SJSA1 (cell line): ENCODE measurements at places on chromosomes 12 and 14. TPM values are rescaled to one million over a fixed set of nuclear protein-coding genes. Genes with fewer than 3 reads are reported as not detected.

DNA sequence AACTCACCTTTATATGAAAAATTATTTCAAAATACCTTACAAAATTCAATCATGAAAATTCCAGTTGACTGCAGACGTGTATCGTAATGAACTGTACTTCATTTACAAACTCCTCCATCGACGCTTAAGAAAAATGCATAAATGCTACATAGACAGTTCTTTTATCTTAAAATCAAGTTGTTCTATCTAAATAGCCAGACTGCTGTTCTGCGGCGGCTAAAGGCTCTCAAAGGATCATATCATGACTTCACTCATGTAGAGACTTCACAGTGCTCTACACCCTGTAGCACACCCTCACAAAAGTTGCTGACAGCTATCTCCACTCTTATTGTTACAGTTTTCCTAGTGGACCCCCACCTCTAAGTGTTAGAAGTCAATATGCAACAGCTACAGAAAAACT, 5.2 kb downstream of the KRAS start:
- no peak overlapping the region for H3K27ac ChIP-seq
- H3K4me1 ChIP-seq, result peaks cover 4% of the 10 kb centered on the region; the same call in 1 of the 2 replicates
- DNase-seq, result no peak
- H3K27me3 ChIP-seq, result no peaks in the 10 kb centered on the region
- H3K4me3 ChIP-seq, result no peak overlapping the region

DNA sequence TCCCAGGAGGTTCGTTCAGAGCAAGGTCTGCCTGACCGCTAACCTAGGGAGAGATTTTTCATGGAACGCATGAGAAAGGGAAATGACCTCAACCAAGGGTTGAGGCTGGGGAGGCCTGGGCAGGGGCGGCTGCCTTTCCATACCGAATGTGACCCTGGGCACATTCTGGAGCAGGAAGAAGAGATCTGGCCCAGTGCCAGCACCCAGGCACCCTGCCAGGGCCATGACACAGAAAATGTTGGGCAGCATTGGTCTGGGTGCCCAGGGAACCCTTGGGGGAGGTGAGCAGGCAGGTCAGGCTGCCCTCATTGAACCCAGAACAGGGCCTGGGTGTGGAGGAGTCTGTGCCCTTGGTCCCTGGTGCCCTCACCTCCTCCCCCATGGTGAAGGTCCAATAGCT, 106.8 kb downstream of the CALM1 start:
- H3K27ac ChIP-seq, result no peak overlapping the region
- H3K27me3 ChIP-seq, result no peaks in the 10 kb centered on the region
- DNase-seq, result no peak
- no peaks in the 10 kb centered on the region for H3K4me1 ChIP-seq
- no peaks in the 10 kb centered on the region for H3K36me3 ChIP-seq

GRCh38 chr12:97283297-97283696, 179.3 kb upstream of the RMST start:
- H3K4me3 ChIP-seq, result no peak overlapping the region
- H3K4me1 ChIP-seq, result no peaks in the 10 kb centered on the region
- no peak for DNase-seq
- H3K27ac ChIP-seq, result no peak overlapping the region

DNA sequence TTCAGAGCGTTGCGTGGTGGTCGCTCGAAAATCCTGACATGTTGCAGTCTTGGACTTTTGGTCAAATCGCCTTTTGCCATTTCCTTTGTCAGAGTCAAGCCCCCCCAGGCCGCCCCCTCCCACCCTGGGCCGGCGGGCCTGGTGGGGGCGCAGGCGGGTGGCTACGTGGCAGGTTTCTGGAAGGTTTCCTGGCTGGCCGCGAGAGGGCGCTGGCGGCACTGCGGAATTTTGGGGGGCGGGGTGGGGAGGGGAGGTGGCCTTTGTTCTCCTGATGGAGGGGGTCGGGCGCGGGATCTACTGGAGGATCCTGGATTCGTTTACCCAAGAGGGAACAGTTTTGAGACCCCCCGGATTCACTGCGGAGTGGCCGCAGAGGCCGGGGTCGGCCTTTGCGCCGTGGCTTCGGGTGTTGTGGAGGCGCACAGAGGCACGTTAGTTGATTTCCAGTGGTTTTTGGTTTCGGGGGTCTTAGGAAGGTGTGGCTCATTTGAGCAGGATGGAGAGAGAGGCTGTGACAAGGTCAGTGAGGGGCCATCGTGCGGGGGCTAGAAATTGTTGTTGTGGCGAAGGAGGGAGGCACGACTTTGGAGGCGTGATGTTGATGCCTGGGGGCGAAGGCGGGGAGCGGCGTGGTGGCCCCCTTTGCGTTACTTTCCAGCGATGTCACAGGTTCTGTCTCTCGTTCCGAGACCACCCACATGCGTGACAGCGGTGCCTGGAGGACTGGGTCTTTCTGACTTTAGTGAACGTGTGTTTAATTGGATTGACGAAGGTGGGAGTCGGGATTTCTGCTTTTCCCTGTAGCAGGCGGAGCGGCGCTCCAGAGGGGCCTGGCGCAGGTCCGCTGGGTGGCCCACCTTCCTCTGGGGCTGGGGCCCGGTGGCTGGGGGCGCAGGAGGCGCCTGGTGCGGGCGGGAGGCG, 1.4 kb downstream of the MEG3 start:
- peaks cover 42% of the 10 kb centered on the region for H3K36me3 ChIP-seq
- peak overlapping the region; percentile 54 for H3K4me3 ChIP-seq

DNA sequence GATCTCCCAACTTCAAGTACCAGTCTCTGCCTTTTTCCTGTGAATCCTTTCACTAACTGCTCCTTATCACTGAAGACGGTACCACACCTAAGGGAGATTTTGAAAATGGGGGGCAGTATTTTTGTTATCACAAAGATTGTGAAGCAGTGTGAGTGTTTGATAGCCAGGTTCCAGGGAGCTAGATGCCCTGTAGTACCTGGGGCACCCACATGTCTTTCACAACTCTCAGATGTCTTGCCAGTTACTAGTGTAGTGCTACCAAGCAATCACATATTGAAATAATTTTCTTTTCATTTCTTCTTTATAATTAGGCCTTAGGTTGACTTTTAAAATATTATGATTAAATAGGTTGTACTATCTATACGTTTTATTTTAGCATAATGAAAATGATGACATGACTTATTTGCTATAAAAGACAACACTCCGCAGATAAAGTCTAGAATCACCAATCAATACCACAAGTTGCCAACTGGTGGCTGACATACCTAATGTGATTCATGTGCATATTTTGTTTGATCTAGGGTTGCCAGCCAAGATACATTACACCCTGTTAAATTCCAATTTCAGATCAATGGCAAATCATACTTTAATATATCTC, 215.9 kb downstream of the EXOC5 start:
- H3K27me3 ChIP-seq, result 0 out of 2 replicates have a peak, but pooled peaks cover 4% of the 10 kb centered on the region
- no peak for DNase-seq
- no peak overlapping the region for H3K27ac ChIP-seq
- no peak overlapping the region for H3K4me3 ChIP-seq
- no peaks in the 10 kb centered on the region for H3K4me1 ChIP-seq
- no peaks in the 10 kb centered on the region for H3K36me3 ChIP-seq

DNA sequence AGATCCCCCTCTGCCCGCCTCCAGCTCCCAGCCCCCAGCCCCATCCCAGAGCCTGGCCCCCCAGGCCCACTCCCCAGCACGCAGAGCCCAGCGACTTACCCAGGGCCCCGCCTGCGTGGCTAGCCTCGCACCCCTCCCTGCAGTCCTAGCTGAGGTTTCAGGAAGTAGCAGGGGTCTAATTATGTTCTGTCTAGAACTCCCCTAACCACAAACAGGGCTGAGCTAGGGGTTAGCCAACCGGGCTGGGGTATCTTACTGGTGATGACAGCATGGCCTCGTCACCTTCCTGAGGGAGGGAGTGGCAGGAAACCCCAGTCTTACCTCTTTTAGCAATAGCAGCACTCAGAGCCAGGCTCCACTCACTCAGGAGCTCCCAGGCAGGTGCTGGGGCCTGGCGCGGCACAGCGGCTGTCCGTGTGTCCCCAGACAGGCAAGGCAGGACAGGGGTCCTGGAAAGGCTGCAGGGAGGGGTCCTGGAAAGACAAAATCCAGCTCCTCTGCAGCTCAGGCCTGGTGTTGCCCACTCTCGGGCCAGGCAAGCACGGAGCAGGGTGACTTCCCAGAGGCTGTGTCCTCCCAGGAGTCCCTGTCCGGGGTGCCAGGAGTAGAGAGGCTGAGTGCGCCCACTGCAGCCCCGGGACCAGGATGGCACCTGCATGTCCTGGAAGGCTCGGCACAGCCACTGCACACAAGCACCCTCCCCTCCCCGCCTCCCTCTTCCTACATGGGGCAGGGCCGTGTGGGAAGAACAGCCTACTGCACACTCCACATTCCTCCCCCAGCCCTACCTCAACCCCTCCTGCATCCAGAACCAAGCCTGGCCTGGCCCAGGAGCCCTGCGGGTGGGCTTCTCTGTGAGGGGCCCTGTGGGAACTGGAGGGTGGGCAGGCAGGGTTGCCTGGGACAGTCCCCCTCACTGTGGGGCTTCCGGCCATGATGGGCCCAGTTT, at the start of gene GPR132:
Gene GPR132, minus strand, starts transcription at position 151 of the 949 bp plus-strand sequence. CDS start 10,010 bp downstream, outside the sequence.
- no peak within 1 kb of the TSS for H3K4me3 ChIP-seq
- DNase-seq, result peak; percentile 38
- no peaks in the 10 kb centered on the region for H3K36me3 ChIP-seq
- H3K4me1 ChIP-seq, result 0 out of 2 replicates have a peak, but pooled peaks cover 5% of the 10 kb centered on the region
- H3K27me3 ChIP-seq, result no peaks in the 10 kb centered on the region

DNA sequence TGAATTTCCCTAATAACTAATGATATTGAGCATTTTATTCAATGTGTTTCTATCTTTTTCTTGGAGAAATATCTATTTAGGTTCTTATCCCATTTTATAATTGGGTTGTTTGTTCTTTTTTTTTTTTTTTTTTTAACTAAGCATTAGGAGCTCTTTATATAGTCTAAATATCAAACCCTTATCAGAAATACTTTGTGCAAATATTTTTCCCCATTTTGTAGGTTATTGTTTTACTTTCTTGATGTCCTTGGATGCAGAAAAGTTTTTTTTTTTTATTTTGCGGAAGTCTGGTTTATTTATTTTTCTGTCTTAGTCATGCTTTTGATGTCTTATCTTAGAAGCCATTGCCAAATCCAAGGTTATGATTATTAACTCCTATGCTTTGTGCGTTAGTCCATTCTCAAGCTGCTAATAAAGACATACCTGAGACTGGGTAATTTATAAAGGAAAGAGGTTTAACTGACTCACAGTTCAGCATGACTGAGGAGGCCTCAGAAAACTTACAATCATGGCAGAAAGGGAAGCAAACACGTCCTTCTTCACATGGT, 434.3 kb upstream of the TBX3 start:
- H3K27me3 ChIP-seq, result no peaks in the 10 kb centered on the region
- H3K4me3 ChIP-seq, result no peak overlapping the region
- no peak overlapping the region for H3K27ac ChIP-seq
- H3K36me3 ChIP-seq, result no peaks in the 10 kb centered on the region
- no peaks in the 10 kb centered on the region for H3K4me1 ChIP-seq

Gene CAPZA3
- total RNA-seq, result not detected in 2 replicates

Gene COL2A1
- total RNA-seq, result not detected in 2 replicates
